SK-MEL-5 (cell line): ENCODE measurements at places on chromosomes 6 and 20. TPM values are rescaled to one million over a fixed set of nuclear protein-coding genes. Genes with fewer than 3 reads are reported as not detected.

GRCh38 chr6:70841112-70841511, 115.7 kb downstream of the B3GAT2 start:
- no peak for DNase-seq

GRCh38 chr6:167796192-167796981, 30.3 kb upstream of the AFDN start:
- no peak for DNase-seq

GRCh38 chr20:38132910-38133501, 32.1 kb downstream of the TGM2 start:
- no peak for DNase-seq

CCN6 gene
- total RNA-seq, result not detected in 2 replicates
